ENCODE measurements at places on chromosomes 7 and 10. TPM values are rescaled to one million over a fixed set of nuclear protein-coding genes. Genes with fewer than 3 reads are reported as not detected.

DNA sequence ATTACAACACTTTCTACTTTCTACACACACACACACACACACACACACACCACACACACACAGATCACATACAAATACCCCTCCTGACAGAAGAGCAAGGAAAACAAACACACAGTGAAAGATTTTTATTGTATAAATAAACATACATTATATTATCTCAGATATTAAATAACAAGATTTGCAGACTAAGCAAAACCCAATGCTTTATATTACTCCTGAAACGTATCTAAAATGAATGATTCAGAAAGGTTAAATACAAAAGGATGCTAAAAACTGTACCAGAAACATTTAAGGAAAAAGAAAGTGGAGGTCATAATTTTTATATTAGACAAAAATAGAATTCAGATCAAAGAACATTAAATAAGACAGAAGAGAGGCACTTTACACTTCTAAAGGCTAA lies 208.3 kb upstream of the NPSR1 start:
- DNase-seq: no peak

NKX1-2 gene
- 34.9 TPM for total RNA-seq

DNA sequence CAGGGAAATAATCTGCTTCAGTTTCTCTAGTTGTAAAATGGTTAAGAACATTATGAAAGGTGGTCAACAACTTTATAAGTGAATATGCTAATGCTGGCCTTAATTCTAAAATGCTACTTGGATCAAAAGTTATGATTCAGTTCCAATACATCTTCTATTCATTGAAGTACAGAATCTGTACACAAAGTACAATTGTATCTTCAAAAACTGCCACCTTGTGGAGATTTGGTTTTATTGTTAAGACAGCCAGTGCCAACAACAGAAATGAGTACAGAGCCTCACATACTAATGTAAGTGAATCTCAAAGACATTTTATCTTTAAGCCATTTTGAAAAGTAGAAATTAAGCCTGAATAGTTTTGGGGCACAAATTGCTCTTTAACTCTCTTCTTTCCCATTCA lies 194.0 kb downstream of the CFTR start:
- DNase-seq: no peak

MYO1G gene
- 0.19 TPM for total RNA-seq

GRCh38 chr10:43000651-43001426 lies 76.0 kb upstream of the RET start:
- no peak for DNase-seq

WIPF3 gene
- 12.1 TPM for total RNA-seq

DNA sequence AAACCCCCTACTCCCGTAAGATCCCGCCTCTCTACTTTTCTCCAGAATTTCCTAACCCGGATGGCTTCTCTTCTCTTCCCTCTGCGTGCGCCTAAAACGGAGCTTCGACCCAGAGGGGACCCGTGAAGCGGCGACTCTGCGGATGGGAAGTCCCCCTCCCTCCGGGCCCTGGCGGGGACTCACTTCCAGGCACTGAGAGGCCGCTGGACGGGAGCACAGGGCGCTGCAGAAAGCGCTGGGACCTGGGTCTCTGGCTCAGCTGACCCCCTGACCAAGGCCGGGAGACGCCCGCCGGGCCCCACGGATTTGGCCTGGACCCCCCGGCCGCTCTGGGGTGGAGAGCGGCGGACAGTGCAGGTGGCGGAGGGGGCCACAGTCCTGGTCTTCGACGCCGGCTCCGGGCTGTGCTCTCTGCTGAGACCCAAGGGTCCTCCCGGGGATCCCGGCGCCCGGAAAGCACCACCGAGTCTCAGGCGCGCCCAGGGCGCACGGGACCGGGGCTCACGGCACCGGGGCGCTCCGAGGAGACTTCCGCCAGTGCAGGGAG lies 688 bp upstream of the FOXL3 start:
- DNase-seq: no peak

STOX1 gene
- total RNA-seq: 2.5 TPM

PON1 gene
- not detected for total RNA-seq

- DNase-seq: no peak
Measured at GRCh38 chr10:52066383-52066782, 247.7 kb upstream of the DKK1 start.

DNA sequence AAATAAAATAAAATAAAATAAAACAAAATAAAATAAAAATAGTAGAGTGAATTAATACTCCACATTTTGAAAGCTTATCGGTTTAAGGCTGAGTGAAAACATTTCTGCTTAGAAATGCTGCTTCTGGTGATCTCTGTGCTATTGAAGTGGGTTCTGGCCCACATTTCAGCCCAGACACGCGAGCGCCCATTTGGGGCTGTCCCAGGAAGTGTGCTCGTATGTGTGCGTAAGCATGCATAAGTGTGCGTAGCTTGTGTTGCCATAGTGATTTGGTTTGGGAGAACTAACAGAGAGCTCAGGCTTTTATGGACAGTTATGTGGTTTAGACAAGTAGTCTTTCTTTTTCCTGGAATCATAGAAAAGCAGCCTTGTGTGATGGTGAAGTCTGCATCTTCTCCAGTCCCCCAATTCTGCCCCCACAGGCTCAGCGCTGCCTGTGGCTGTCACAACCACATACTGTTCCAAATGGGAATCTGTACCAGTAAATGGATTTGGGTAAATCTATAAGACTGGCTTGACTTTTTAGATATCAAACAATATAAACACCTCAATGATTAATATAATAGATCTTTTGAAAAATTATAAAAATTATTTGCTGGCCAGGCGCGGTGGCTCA lies 29.8 kb upstream of the PURB start:
- no peak for DNase-seq

GRCh38 chr7:112503361-112503972 lies 22.7 kb downstream of the LSMEM1 start:
- DNase-seq: no peak

- DNase-seq: peak; percentile 55
Measured at GRCh38 chr7:31027161-31027965, 24.7 kb upstream of the ADCYAP1R1 start.

DNA sequence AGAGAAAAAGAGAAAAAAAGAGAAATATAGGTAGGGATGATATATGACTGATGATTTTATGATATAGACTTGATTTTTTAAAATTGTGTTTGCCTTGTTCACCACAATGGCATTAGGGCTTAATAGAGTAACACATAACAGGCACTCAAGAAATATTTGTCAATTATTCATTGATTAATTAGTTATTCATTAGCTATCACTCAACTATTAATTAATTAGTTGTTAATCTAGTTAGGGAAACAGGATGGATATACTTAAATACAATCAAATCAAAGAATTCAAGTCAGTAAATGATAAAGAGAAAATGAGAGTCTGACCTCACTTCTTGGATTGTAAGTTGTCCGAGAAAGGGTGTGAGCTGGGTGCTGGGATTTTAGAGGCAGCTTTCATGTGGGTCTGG lies 15.1 kb upstream of the CALD1 start:
- DNase-seq: no peak

DNA sequence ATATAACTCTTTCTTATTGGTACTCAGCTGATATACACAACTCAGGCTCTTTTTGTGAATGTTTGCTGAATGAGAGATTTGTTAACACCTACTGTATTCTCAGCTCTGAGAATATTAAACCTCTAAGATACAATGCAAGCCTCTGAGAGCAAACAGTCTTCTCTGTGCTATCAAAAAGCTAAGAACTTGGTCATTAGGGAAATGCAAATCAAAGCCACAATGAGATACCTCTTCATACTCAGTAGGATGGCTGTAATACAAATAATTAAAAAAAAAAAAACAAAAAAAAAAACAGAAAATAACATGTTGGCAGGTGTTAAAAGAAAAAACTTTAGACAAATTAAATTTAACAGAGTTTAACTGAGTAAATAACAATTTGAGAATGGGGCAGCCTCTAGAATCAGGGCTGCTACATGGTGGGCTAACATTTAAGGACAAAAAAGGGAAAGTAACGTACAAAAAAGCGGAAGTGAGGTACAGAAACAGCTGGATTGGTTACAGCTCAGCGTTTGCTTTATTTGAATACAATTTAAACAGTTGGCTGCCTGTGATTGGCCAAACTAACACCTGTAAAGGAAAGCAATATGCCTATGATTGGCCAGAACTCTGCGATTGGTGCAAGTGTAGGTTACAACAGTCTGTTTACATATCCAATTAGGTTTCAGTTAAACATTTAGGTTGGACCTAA lies 14.8 kb upstream of the MTURN start:
- DNase-seq: no peak

- no peak for DNase-seq
Measured at GRCh38 chr7:73577627-73578341, 595 bp downstream of the TBL2 start.

- DNase-seq: no peak
Measured at GRCh38 chr7:135858851-135859250, 110.2 kb upstream of the FAM180A start.

- no peak for DNase-seq
Measured at GRCh38 chr7:150406567-150407421, 27.7 kb downstream of the ZNF775 start.

- DNase-seq: no peak
Measured at GRCh38 chr10:125174360-125174759, 14.0 kb upstream of the CTBP2 start.

- no peak for DNase-seq
Measured at GRCh38 chr7:131861620-131862346, 305.4 kb upstream of the PODXL start.

DNA sequence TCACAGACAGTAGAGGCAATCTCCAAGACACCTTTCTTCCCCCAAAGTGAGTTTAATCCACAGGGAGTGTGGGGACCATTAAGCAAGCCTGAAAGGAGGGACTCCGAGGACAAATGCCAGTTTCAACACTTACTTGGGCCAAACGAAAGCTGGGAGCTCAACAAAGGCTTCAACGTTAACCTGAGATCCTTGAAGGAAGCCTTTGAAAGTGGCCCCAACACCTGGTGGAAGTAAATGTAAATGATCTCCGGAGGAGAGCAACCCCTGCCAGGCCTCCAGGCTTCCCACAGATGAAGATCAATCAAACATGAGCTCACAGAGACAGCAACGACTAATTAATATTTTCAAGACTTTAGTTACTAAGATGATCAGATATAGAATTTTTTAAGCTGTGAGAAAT lies 103.8 kb downstream of the PIP4K2A start:
- DNase-seq: no peak

DNA sequence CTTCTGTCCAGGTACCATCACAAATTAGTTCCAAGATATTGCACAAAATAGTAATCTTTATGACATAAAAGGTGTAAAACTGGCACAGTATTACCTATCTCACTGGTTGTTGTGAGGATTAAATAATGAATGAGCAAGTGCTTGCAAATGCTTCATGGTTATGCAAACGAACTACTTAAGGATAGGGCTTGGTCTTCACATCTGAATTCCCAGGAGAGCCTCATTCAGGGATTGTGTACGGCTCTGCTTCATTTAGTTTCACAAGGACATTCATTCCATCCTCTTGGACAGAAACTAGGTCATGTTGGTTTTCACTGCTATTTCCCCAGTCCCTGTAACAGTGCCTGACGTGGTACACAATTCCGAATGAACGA lies 12.1 kb downstream of the ABCA13 start:
- DNase-seq: no peak

GRCh38 chr7:99953649-99954048 lies 22.2 kb downstream of the AZGP1 start:
- no peak for DNase-seq

DNA sequence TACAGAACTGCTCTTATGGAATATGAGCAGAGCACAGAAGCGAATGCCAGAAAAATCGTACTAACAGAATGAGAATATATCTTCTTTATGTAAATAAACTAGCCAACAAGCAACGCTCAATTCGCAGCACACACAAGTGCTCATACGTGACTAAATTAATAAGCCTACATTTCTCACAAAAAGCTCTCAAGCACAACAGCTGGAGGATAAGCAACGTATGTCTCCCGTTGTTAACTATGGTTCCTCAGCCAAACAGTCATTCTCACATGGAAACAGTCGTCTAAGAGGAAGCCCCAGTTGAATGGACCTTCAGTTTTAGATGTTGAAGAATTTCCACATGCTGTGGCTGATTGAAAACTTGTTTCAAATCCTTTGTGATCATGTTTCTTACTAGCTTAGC lies 110.4 kb downstream of the PKD1L1 start:
- DNase-seq: no peak

DNA sequence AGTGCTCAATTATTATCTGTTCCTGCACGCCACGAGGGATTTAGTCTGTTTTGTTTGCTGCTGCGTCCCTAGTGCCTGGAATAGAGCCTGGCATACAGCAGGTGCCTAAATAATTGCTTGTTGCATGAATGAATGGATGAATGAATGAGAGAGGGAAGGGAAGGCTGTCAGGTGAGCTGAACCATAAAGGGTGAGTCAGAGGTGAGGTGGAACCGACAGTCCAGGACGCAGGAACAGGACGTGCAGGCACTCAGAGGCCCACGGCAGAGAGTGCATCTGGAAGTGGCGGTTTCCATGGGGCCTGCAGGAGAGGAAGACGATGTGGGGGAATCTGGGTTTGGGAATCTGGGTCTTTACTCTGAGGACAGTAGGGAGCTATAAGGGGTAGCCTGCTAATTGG lies 17.7 kb upstream of the PPIF start:
- DNase-seq: no peak

ADIRF gene
- total RNA-seq: not detected

DNA sequence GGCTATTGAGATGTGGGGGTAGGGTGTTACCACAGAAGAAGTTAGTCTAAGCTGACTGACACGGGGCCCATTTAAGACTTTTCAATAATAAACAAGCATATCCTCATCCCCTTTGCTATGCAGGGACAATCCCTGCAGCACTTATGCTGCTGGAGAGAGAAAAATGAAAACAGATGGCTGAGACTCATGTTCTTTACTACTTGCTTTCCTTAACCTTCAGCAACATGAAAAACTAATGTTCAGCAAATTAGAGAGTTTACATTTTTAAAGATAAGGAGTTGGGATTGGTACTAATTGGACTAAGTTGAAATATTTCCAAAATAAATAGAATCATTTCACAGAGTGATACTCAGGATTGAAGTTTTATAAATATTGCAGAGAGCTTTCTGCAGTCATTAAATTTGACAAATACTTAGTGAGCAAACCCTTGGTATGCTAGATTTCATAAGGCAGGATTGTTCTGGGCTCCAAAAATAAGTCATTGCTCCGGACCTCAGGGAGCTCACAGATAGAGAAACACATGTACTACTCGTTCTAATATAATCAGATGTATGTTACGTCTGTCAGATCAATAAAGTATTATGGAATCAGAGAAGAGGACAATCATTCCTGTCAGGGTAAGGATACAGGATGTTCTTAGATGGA lies 147.1 kb upstream of the LRRN3 start:
- DNase-seq: no peak

PRRT4 gene
- 0.34 TPM for total RNA-seq
